ENCODE measurements at places on chromosomes 4 and X.
A peak's percentile ranks its signal among the peaks of the same experiment; 100 is the strongest.

DNA sequence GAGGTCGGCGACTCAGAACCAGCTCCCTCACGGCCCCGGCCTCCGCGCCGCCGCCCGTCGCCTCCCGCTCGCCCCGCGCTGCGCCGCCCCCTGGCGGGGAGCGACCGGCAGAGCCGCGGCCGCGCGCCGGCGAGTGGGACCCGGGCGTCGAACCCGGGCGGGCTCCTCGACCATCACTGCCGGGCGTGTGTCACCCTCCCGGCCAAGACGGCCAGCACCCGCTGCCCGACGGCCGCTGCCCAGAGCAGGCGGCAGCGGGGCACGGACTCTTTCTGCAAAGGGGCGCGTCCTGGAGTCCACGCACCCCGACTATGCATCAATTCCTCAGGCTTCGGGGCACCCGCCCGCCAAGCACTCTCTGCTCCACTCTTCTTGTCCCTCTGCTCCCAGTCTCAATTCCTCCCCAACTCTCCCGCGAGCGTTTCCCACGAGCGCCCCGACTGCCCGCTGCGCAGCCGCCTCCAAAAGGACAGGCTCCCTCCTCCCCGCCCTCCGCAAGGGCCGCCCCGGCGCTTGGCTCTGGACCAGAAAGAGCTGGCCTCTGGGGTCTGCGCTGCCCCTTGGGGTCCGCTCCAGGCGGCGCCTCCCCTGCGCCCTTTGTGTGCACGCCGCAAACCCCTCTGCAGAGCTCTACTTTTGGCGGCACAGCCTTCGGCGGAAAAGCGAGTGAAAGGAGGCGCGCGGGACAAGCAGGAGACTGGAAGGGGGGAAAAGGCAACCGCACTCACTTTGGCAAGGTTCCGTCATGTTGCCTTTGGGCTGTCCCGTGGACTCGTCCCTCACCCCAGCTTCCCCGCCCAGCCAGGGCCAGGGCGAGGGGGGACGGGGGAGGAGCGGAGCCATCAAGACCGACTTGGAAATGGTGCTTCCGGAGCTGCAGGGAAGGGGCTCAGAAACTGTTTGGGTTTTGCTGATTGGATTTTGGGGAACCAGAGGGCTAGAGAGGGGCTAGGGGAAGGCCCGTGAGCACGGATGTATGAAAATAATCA lies 1.0 kb downstream of the PDE5A start:
- peak; percentile 50 for DNase-seq

DNA sequence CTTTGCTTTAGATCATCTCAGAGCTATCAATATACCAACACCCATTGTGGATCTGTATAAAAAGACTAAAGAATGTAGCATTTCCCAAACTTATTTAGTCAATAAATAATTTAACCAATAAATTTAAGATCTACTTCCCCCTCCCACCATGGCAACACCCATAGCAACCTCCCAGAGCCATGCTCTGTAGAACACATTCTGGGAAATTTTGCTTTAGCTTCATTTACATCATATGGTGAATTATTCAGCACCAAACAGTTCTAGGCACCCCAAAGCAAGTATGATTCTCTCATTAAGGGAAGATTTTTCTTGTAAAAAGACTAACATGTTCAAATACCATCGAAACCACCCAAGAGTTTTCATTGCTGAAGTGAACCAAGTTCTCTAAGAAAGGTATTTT lies 80.5 kb upstream of the GPR34 start:
- DNase-seq, result no peak

GRCh38 chr4:15413010-15413622 lies 14.7 kb upstream of the C1QTNF7 start:
- no peak for DNase-seq

DNA sequence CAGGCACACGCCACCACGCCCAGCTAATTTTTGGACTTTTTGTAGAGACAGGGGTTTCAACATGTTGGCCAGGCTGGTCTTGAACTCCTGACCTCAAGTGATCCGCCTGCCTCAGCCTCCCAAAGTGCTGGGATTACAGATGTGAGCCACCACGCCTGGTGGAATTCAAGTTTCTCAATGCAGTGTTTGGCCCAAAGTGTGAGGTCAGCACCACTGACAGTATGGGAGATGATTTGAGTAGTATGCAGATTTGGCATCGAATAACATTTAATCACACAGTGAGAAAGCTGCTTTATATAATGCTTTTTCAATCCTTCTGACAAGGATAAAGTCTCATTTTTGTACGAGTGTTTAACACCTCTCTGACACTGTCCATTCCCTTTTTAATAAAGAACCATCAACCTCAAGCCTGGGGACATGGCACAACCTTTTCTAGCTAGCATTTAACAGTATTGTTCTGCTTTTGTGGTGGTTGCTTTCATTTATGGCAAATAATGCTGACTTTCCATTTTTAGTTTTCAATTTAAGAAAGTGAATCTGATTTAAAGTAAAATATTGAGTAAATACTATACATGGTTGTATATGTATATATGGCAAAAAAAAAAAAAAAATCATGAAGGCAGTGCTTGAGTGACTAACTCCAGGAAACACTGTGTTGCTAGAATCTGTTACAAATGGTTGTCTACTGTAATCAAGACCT lies 4.3 kb upstream of the NSUN7 start:
- no peak for DNase-seq

DNA sequence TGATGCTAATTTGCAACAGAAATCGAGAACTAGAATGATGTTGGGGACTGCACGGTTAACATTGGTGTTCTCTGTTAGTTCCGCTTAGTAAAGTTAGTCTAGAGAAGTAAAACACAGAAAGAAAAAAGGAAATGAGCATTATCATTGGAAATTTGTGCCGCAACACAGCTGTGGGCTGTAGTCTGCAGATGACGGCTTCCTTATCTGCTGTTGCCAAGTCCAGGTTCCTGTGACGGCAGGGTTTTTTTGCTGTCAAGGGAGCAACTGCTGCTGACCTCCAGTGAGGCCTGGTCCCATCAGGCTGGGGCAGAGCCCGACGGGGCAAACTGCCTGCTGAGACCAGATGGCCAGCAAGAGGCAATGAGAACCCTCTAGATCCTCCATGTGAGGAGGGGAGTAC lies 38.9 kb upstream of the PHEX start:
- no peak for DNase-seq

DNA sequence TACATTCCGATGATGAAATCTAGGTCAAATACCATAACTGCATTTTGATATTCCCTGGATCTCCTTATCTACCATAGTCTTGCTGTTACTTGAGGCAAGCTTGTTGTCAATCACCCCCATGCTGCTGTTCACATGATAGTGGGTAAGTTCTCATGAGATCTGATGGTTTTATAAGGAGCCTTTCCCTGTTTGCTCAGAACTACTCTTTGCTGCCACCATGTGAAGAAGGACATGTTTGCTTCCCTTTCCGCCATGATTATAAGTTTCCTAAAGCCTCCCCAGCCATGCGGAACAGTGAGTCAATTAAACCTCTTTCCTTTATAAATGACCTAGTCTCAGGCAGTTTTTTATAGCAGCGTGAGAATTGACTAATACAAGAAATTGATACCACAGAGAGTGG lies 432.0 kb downstream of the GLUD2 start:
- DNase-seq, result no peak

GRCh38 chrX:11665168-11666111 lies at the start of gene ARHGAP6:
Gene ARHGAP6, minus strand, starts transcription at chrX:11665920. Its CDS starts 1,092 bp downstream, at chrX:11664828.
- DNase-seq, result no peak

DNA sequence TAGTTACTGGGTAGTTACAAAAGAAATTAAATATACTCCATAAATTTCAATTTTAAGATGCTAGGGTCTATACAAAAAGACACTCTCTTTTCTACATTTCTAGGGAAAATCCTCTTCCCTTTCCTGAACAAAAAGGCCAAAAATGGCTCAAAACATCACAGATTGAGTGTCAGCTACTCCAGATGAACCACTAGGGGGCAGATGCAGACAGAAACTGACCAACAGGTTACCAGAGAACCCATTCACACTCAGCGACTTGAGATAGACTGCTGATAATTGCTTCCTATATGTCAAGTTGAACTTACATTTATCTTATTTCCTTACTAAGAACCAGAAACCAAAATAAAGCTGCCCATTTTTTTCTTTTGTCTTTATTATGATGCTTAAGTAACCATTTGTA lies 83.4 kb upstream of the MID1IP1 start:
- DNase-seq, result peak; percentile 0

GRCh38 chr4:158042591-158043030 lies 130.2 kb downstream of the GASK1B start:
- no peak for DNase-seq

DNA sequence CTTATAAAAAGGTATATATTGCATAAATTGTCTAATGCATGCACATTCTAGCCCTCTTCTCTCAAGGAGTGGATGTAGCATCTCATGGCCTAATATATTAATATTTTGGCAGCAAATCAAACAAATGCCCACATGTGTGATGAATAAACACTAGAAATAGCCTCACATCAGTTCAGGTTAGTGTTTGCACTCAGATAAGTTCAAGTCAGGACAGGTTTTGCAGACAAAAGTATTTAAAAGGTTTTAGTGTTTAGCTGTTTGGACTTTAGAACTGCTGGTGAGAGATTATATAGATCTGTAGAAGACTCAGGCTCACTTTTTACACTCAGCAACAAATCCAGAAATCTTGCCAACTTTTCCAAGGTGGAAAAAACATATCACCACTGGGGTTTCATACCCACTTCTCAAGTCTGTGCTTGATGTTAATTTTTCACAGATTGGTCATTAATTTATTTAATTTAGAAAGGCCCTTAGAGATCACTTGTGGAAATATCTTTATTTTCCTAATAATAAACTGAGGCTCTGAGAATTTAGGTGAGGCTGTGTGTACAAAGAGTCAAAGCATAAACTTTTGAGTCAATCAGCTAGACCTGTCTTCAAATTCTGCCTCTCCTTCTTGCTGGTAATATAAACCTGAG lies 362.6 kb downstream of the GASK1B start:
- no peak for DNase-seq

GRCh38 chr4:76879731-76880364 lies 18.1 kb downstream of the SOWAHB start:
- DNase-seq, result no peak

- DNase-seq, result no peak
These were observed 74.7 kb downstream of the HCCS start for GRCh38 chrX:11185861-11186260.

DNA sequence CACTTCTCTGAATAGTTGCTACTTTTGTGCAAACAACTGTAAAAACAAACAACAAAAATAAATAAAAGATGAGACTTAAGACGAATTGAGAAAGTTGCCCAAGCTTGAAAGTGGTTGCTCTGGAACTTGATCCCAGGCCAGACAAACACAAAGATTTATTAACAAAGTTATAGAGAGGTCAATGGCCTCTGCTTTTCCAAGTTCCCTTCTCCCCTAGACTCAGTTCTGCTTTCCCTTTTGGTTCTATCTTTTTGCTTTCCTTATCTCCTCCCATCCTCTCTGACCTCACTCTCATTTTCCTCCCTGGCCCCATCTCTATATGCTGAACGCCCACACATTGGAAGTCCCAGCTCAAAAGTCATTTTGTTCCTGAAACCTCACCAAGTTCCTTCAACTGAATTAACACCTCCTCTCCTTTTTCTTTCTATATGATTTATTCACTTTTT lies 82.7 kb downstream of the MXRA5 start:
- no peak for DNase-seq

Measured in CD4-positive, alpha-beta T cell treated with Interleukin-21 for 1 hour (primary cell).